Kidney glomerular epithelial cell (primary cell): ENCODE measurements at places on chromosomes 11 and 22.

- DNase-seq = peak; percentile 94
Measured at GRCh38 chr22:20524004-20524481, 16.6 kb downstream of the MED15 start.

- DNase-seq = peak; percentile 84
Measured at GRCh38 chr11:85725510-85726258, 39.7 kb upstream of the CCDC89 start.

DNA sequence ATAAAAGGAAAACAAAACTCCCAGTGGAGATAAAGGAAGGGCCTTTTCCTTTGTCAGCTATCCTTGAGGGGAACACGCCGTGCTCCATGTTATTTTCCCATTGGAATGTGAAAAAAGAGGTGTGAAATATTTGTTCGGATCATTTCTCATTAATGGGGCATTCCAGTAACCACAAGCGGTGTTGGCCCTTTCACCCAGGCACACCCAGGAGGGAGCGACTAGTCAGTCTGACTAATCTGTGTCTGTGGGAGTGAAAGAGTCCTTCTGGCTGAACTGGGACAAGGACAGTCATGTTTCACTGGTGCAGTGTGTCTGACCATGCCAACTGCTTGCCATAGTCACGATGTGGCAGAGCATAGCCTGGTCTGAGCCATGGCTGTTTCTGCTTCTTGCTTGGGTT is 13.0 kb upstream of the MYEOV start:
- peak; percentile 82 for DNase-seq

- DNase-seq = no peak
Measured at GRCh38 chr11:17743026-17743807, 8.6 kb downstream of the KCNC1 start.

- DNase-seq = no peak
Measured at GRCh38 chr11:67667490-67668191, 6.8 kb downstream of the ALDH3B2 start.

DNA sequence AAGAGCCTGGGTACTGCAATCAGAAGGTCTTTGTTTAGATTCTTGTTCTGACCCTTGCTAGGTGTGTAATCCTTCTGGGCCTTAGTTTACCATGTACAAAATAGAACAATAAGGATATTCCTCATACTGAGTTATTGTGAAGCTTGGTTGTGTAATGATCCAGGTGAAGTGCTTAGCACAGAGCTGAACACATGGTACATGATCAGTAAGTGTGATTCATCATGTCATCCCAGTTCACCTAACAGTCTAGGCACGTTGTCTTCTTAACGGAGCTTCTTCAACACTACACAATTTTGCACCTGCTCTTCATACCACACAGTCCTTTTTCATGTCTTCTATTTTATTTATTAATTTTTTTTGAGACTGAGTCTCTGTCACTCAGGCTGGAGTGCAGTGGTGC is 234.3 kb upstream of the TENM4 start:
- DNase-seq = no peak
